ENCODE measurements at places on chromosomes 1 and 21.

DNA sequence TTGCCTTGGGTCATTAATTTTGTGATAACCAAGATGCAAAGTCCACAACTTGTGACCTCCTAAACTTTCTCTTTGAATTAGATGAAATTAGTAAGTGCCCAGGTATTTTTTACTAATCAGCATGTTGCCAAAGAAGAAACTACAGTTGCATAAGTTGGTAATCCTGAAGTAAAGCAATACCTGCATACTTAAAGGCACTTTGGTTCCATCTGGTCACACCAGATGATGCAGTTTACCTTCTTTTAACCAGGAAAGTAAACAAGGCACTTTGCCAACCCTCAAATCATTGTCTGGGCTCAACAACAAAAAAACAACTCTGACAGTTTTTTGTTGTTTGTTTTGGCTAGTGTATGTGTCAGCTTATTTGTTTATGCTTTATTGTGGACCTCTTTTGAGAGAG is 55.5 kb upstream of the DYNLT5 start:
- no peak for DNase-seq

DNA sequence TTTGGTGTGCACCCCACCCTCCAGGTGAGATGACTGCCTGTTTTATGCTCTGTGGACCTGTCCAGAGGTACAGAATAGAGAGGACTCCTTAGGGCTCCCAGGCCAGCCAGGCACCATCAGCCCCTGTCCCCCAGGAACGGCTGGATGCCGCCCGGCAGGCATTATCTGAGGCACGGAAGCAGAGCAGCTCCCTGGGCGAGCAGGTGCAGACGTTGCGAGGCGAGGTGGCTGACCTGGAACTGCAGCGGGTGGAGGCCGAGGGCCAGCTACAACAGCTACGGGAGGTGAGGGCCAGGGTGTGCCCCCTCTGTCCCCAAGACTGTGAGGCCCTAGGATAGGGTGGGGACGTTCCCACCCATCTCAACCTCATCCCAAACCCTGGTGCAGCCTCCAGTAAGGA is 10.8 kb downstream of the MFAP2 start:
- no peak for DNase-seq

DNA sequence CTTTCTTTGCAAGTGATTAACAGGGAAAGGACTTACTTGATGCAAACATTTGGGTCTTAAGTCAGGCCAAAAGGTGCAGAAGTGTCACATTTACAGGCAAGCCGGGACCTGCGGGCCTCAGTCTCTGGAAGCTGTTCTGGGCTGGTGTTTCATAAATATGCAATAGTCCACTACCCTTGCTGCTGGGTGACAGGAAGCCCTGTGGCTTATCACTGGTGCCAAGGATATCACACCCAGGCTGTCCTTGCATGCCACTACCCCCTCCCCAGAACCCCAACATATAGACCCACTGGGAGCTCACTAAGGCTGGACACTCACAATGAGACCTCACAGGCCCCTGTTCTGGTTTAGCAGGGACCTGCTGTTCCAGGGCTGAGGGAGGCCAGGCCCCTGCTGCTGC is 3.4 kb upstream of the LEFTY2 start:
- no peak for DNase-seq

- no peak for DNase-seq
These were observed 165.8 kb upstream of the HMCN1 start for GRCh38 chr1:185568155-185569123.

- DNase-seq = no peak
These were observed 24.4 kb downstream of the GIPC2 start for GRCh38 chr1:78070210-78070609.

All from T-cell (primary cell).